Lower leg skin (tissue), 4 donors: ENCODE measurements at places on chromosomes 5 and 9.

DNA sequence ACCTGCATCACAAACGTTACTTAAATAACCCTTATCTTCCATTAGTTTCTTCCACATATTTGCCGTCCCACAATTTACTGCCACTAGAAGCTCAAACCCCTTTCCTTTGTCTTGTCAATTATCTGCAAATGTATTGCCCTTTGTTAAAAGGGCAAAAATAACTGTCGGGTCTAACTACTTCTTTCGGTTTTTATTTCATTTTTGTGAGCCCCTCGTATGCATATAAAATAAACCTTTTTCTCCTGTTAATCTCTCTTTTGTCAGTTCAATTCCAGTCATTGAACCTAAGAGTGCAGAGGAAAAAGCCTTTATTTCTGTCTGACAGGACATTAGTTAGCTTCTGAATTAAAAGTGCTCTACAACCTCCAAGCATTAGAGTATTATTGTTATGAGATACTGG, 45.5 kb downstream of the TMEM215 start:
- DNase-seq: no peak

- DNase-seq: no peak
Observed at GRCh38 chr9:130997925-130998596, 10.9 kb upstream of the LAMC3 start.

GRCh38 chr9:87950765-87951488, 23.4 kb downstream of the CDK20 start:
- no peak for DNase-seq

GRCh38 chr9:126915846-126916543, 1.4 kb downstream of the RALGPS1 start:
- no peak for DNase-seq

- no peak for DNase-seq
Observed at GRCh38 chr5:145511351-145511750, 323.8 kb downstream of the PRELID2 start.
